HT-29 (cell line): ENCODE measurements at places on chromosomes 3 and 15. TPM values are rescaled to one million over a fixed set of nuclear protein-coding genes. Genes with fewer than 3 reads are reported as not detected.

- DNase-seq, result no peak
These were observed 8.4 kb downstream of the SNAP23 start for GRCh38 chr15:42503825-42504224.

GRCh38 chr3:155334914-155335723 is 41.6 kb upstream of the STRIT1 start:
- no peak for DNase-seq

GRCh38 chr3:71415681-71416122 is 167.8 kb downstream of the FOXP1 start:
- DNase-seq, result no peak

- DNase-seq, result no peak
These were observed 157.0 kb upstream of the FRMD4B start for GRCh38 chr3:69542805-69543429.

DNA sequence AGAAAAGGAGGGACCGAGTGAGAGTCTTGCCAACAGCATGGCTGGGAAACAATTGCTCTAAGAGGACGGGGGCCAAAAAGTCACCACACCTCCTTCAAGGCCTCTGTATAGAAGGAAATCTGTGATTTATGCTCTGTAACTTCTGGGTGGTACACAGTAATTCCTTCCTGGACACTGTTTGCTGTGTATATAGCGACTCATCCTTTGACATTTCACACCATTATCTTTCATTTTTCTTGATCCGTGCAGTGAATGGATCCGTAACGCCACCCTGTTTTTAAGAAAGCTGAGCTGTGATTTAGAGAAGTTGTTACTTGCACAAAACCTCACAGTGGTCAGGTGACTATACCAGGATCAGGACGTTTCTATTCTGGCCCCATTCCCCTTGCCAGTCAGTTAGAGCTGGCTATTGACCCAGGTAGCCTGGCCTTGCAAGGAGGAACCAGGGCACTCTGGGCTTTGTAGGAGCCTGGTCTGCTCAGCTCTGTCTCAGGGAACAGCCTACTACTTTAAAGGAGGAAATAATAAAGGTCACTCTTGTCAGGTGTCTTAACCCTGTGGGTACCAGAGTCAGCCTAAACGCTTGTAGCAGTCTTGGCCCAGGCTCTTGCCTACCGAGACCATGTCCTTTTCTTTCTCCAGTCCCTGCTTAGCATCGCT is 86.5 kb upstream of the MYZAP start:
- DNase-seq, result peak; percentile 74

DNA sequence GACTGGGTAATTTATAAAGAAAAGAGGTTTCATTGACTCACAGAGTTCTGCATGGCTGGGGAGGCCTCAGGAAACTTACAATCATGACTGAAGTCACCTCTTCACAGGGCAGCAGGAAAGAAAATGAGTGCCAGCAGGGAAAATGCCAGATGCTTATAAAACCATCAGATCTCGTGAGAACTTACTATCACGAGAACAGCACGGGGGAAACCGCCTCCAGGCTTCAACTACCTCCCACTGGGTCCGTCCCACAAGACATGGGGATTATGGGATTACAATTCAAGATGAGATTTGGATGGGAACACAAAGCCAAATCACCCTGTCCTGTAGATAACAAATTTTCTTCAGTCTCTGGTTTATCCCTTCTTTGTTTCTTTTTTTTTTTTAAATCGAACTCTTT is 31.0 kb upstream of the AVEN start:
- DNase-seq, result no peak

- no peak for DNase-seq
These were observed 6.6 kb upstream of the ICE2 start for GRCh38 chr15:60485365-60486055.

- DNase-seq, result no peak
These were observed 68.1 kb downstream of the MEIS2 start for GRCh38 chr15:37032091-37032775.

DNA sequence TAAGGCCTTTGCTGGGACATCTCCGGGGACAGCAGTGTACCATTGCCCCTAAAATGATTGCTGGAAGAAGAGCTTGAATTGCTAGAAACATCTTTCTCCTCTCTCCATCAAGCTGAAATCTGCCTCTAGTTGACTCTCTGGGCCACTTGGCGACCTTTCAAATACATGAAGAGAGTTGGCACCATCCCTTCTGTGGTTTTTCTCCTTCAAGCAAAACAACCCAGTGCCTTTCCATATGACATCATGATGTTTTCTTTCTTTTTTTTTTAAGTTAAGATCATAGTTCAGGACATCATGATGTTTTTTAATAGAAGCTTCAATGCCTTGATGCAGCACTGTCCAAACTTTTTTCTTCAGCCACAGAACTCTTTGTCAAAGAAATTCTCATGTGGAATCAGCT is 144.0 kb upstream of the PTPRG start:
- DNase-seq, result no peak

GRCh38 chr3:5294356-5294755 is 106.8 kb downstream of the EDEM1 start:
- no peak for DNase-seq

DNA sequence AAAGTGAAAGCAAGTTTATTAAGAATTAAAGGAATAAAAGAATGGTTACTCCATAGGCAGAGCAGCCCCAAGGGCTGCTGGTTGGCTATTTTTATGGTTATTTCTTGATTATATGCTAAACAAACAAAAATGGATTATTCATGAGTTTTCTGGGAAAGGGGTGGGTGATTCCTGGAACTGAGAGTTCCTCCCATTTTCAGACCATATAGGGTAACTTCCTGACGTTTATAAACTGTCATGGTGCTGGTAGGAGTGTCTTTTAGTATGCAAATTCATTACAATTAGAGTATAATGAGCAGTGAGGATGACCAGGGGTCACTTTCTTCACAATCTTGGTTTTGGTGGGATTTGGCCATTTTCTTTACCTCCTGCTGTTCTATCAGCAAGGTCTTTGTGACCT is 707.9 kb downstream of the ZNF385D start:
- DNase-seq, result no peak

DNA sequence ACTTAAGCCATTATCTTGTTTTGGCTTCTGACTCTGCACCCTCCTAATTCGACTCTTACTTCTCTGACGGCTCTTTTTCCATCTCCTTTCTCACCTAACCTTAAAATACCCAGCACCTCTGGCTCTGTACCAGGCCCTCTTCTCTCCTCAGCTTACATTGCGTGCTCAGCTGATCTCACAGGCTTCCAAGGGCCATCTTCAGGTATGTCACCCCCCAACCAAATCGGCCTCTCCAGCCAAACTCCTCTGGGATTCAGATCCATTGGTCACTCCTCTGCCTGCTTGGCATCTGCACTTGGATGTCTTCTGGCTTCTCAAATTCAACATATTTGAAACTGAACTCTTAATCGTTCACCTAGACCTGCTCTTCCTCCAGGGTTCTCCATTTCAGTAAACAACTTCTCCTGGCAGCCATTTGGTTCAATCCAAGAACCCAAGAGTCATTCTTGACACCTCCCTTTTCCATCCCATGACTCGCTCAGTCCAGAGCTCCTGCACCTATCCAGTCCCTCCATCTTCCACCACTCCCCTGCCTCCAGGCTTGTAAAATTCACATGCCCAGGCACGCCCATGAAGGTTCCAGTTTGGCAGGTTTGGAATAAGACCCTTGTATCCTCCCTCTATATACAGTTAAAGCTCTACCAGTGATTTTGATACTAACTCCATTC is 35.2 kb upstream of the SLC41A3 start:
- DNase-seq, result peak; percentile 27

DNA sequence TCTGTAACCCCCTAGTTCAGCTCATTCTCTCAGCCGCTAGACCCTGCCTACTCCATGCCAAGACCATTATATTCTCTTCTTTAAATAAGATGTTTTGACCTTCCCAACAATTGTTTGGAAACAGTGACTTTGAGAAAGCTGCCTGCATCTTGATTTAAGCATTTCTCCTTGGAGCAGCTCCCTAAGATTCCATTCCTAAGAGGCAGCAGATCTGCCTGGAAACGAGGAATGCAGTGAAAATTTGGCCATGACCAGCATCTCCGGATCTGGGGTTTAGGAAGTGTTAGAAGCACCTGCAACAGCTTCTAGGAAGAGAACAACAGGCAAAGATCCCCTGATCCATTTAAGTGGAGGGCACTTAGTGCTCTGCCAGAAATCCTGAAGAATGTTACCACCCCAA is 235.7 kb downstream of the NTRK3 start:
- DNase-seq, result no peak

GRCh38 chr15:46677491-46677890 is 1039.8 kb upstream of the SEMA6D start:
- DNase-seq, result no peak

GRCh38 chr3:184562878-184563560 is 1.4 kb downstream of the EPHB3 start:
- DNase-seq, result no peak

- no peak for DNase-seq
These were observed 40.9 kb upstream of the RNU6-1 start for GRCh38 chr15:67880651-67881182.

- DNase-seq, result no peak
These were observed at the start of gene KY for GRCh38 chr3:134650431-134651346. KY (minus strand) TSS chr3:134651022; CDS start chr3:134650960, 62 bp downstream.

- no peak for DNase-seq
These were observed 42.2 kb downstream of the TBC1D2B start for GRCh38 chr15:78035321-78035751.

DNA sequence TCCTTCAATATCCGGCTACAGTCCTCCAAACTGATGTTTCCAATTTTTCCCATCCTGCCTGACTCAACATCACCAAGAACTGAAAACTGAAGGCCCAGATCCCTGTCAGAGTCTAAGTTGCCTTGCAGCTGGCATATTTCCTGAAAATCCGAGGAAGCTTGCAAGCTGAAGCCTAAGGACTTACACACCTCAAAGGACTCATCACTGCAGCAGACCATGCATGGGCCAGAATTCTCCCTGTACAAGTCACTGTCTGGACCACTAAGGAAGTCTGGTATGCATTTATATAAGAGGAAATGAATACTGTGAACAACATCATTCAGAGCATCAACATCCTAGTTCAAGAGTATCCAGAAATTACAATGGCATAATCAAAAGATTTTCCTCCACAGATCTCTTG is 548.8 kb upstream of the MDFIC2 start:
- DNase-seq, result no peak

GRCh38 chr3:16386561-16386960 is 121.5 kb downstream of the OXNAD1 start:
- DNase-seq, result no peak

DNA sequence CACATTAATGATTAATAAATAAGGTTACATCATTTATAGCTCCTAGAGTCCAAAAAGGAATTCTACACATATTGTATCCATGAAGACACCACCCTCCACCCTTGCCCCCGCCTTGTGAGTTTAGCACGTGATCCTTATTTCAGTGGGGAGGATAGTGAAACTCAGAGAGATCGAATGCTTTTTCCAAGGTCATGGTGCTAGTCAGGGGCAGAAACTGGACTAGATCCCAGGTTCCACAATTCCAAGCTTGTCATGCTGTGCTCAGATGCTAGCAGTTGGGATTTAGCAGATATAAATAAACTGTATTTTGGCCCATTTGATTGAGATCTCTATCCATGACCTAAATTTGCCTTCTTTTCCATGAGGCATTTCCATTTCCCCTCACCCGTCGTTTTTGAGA is 227.4 kb upstream of the THRB start:
- DNase-seq, result no peak

GRCh38 chr3:42613462-42613861 is 13.0 kb downstream of the NKTR start:
- peak; percentile 27 for DNase-seq

GRCh38 chr15:89647191-89647851 is 7.9 kb downstream of the KIF7 start:
- peak; percentile 90 for DNase-seq

DNA sequence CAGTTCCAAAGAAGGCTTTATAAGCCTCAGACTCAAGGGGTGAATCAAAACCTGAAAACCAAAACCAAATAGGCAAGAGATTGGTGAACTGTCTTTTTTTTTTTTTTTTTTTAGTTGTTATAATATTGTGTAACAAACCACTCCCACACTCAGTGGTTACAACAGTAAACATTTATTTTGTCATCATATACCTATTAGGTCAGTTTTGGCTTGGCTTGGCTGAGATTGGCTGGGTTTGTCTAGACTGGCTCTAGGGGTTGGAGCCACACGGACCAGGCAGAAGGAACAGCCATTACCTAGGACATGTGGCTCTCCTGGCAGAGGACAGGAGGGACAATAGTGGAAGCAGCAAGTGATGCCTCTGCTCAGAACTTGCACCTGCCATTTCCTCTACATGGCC is 26.4 kb upstream of the RYR3 start:
- DNase-seq, result no peak

Gene P2RY13
- not detected in 2 replicates for total RNA-seq

Gene MKRN3
- 0.23 and 0.53 TPM in 2 replicates for total RNA-seq

Gene SHC4
- not detected in 2 replicates for total RNA-seq

Gene ADAMTS7
- total RNA-seq, result 0.50 and 0.69 TPM in 2 replicates

Gene TMC3
- not detected in 2 replicates for total RNA-seq
